Stimulated activated memory B cell treated with anti-CD40 and anti-IgM and Interleukin-4, amounts not matched to agents 10 μg/mL and 1 μg/mL and 100 μg/mL, for 72 hours (primary cell): ENCODE measurements at places on chromosomes 2 and 18.

DNA sequence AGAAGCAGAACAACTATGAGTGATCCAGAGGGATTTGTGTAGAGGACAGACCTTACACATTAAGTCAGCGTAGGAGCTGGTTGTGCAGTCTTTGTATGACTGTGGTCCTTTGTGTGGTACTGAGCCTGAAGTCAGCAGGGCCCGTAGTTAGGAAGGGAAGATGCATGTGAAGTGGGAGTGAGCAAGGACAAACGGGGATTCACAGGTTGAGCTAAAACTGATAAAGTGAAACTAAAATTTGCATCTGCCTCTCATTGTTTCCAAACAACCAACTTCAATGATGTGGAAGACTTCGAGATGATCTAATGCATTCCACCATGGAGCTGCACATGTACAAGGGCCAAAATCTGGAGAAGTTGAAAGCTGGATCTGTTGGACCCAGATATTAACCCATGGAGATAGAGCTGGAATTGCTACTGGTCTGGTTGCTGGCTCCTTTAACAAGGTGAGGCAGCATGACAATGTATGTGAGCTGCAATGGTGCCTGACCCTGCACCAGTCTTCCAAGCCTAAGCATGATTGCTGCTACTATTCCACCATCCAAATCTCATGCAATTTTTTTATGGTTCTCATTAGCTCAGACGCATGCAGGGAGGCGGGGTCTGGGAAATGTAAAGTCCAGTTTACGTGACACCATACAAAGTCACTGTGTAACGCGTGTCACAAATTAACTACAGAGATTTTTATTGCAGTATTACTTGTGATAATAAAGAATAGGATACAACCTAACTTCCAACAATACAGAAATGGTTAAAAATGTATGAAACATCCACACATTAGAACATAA lies 12.1 kb upstream of the CYBRD1 start:
- ATAC-seq, result peak; percentile 78

DNA sequence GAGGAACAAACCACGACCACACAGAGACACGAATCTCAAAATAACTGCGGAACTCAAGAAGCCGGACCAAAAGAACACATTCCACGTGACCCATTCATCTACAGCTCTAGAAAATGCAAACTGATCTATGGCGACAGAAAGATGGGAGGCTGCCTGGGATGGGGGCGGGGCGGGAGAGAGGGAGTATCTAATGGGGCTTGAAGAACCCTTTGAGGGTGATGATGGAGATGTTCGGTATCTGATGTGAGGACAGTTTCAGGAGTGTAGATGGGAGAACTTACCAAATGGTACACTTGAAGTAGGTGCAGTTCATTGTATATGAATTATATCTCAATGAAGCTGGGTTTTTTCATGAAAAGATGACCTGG lies 34.6 kb upstream of the KLF11 start:
- ATAC-seq, result no peak

GRCh38 chr2:100893392-100894104 lies 73.6 kb downstream of the NPAS2 start:
- peak; percentile 94 for ATAC-seq

GRCh38 chr2:100741880-100742276 lies 78.1 kb upstream of the NPAS2 start:
- ATAC-seq, result no peak

DNA sequence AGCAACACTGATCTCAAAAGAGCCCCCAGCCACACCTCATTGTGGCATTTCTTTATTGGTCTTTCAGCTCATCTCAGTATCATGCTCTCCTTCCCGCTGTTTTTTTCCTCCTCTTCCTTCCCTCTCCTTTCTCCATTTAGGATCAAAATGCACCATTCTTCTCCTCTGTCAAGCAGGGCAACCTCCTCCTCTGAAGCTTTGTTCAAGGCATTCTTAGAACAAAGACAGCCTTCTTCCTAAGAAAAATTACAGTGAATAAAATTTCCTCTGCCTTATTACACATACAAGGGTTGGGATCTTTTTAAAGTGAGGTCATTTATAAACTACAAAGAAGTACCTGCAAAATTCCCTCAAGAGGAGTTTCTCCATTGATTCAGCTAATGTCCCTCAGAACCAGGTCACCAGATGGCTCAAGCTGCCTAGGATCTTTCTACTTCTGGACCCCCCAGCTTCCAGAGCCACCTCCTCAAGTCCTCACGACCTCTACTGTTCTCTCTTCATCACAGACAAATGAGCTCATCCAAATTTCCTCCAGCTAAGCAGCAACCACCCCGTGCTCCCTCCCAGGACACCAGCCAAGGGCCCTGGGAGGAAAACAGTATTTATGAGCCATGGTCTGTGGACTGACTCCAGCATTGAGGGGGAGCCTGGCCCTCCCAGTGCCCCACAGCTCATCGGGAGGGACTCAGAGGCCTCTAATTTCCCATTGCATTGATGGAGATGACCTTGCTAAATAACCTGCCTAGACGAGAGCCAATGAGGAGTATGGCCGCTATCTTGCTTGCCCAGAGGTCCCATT lies 18.0 kb downstream of the SFXN5 start:
- ATAC-seq, result no peak

- no peak for ATAC-seq
Observed at GRCh38 chr2:68098291-68098797, 35.5 kb upstream of the C1D start.

- ATAC-seq, result no peak
Observed at GRCh38 chr2:109635426-109636304, 21.5 kb downstream of the SOWAHC start.
